ENCODE measurements at places on chromosomes 5 and 9.

DNA sequence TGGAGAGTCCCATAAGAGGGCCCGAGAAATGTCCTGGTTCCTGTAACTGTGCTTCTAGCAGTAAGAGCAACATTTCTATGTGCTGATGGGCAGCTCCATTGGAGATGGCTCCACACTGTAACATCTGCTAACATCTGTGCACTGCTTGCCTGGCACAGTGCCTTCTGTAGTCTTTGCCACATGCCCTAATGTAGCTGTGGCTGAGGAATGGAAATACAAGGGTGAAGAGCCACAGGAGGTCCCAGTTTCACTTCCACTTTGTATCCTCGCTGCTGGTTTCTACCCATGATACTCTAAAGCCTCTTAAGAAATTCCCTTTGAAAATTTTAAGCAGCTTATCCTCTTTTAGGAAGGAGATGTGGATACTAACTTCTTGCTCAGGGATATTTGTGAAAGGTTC is 97.4 kb downstream of the HOMER1 start:
- DNase-seq, result no peak

- DNase-seq, result no peak
These were observed 4.7 kb upstream of the C9orf57 start for GRCh38 chr9:72065076-72065475.

- no peak for DNase-seq
These were observed 371.1 kb downstream of the SPOCK1 start for GRCh38 chr5:137128012-137128411.

DNA sequence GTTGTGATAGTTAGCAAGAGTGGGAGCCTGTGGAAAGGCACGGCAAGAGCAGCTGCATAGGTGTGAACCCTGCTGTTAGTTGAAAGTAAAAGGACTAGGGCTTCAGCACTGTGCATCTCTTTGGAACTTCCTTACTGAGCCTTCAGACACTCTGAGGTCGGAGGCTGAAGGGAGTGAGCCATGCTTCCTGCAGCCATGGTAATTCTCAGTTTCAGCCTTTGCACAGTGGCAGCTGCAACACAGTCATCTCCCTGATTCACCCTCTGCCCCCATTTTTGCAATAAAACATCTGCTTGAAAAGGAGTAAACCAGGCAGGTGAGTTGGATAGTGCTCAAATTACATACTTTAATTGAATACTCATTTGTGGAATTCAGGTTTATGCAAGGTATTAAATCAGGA is 6.5 kb upstream of the TLE4 start:
- DNase-seq, result no peak

GRCh38 chr5:73564018-73564417 is 1.4 kb downstream of the ANKRA2 start:
- DNase-seq, result no peak

- peak; percentile 6 for DNase-seq
These were observed 290.5 kb downstream of the ANXA1 start for GRCh38 chr9:73441890-73442818.

- DNase-seq, result peak; percentile 22
These were observed 115.0 kb upstream of the HAND1 start for GRCh38 chr5:154593071-154593470.

DNA sequence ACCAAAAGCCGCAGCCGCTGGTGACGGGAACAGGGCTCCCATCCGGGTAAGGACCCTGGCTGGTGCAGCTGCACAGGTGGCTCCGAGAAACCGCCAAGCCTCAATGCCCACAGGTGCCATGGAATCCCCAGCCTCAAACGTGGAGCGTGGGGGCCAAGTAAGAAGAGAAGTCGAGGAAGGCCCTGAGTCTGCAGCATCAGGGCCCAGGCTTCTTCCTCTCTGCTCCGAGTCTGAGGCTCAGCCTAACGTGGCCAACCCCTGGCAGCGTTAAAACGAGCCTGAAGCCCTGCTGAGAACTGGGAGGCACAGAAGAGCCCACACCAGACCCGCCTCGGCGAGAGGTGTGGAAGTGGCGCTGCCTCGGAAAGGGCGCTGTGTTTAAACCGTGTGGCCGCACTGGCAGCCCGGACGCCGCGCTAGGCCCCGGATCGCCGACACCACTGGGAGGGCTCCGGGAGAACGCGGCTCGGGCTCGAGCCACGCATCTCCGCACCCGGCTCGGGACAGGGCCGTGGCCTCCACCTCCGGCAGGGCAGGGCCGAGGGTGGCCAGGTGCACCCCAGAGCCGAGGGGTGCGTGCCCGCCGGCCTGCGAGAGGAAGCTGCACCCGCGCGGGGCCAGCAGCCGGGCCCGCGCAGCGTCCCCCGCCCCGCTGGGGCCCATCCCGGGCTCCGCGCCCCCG is 730 bp downstream of the ZMYND19 start:
- DNase-seq, result no peak

GRCh38 chr5:113660206-113660605 is 146.7 kb downstream of the YTHDC2 start:
- DNase-seq, result no peak
